ENCODE measurements at places on chromosomes 5 and 9. TPM values are rescaled to one million over a fixed set of nuclear protein-coding genes. Genes with fewer than 3 reads are reported as not detected.

DNA sequence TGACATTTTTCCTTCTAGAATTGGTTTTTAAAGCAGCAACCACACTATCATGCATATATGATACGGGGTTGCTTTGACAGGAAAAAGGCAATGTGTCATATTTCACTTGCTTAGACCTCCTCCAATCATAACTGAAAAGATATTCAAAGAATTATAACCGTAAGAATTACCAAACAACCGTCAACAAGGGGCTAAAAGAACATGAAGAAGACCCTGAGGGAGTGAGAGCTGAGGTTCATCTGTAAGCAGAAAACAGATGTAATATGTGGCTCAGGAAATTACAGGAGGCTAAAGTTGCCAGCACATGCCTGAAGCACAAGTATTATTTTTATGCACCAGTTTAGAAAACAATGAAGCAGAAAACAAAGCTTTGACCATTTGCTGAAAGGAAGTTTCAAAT, 78.9 kb downstream of the APBA1 start:
- H3K27ac ChIP-seq: no peak overlapping the region
- no peaks in the 10 kb centered on the region for H3K4me1 ChIP-seq
- DNase-seq: no peak
- peaks cover 6% of the 10 kb centered on the region for H3K27me3 ChIP-seq
- no peaks in the 10 kb centered on the region for H3K36me3 ChIP-seq

DNA sequence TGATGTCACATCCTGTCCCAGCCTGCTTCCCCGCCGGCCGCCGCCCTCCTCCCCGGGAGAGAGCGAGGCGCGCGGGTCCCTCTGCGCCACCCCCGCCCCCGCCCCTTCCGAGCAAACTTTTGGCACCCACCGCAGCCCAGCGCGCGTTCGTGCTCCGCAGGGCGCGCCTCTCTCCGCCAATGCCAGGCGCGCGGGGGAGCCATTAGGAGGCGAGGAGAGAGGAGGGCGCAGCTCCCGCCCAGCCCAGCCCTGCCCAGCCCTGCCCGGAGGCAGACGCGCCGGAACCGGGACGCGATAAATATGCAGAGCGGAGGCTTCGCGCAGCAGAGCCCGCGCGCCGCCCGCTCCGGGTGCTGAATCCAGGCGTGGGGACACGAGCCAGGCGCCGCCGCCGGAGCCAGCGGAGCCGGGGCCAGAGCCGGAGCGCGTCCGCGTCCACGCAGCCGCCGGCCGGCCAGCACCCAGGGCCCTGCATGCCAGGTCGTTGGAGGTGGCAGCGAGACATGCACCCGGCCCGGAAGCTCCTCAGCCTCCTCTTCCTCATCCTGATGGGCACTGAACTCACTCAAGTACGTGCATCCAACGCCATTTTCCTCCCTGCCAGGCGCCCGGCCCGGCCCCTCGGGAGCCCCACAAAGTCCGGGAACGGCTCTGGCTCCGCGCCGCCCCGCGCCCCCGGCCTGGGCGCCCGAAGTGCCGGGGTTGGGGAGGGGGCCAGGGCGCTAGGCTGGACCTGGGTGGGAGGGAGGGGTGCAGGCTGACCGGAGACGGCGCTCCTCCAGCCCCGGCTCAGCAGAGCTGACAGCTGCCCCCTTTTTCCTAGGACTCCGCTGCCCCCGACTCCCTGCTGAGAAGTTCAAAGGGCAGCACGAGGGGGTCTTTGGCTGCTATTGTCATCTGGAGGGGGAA, 12.0 kb upstream of the OLFM1 start:
- no peaks in the 10 kb centered on the region for H3K4me1 ChIP-seq
- DNase-seq: no peak
- H3K27me3 ChIP-seq: peaks cover 12% of the 10 kb centered on the region
- H3K27ac ChIP-seq: no peak overlapping the region

- H3K36me3 ChIP-seq: no peaks in the 10 kb centered on the region
- H3K27ac ChIP-seq: no peak overlapping the region
- no peak overlapping the region for H3K4me3 ChIP-seq
Measured at GRCh38 chr5:8906303-8906967, 639.4 kb downstream of the SEMA5A start.

DNA sequence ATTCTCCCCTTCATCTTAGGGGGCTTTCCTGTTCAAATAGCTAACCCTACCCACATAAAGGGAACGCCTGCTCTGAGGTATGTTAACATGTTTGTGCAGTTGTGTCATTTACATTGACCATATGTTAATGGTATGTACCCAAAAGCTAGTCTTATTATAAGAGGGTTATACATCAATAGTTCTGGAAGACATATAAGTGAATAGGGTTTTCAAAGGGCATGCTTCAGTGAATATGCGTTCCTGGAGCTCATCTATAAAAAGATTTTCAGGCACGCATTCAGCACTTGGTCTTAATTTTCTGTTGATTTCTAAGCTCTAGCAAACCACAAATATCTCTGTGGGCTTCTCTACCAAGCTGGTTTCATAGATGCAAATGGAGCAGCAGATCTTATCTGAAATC, 766.1 kb downstream of the IRX1 start:
- no peaks in the 10 kb centered on the region for H3K27me3 ChIP-seq
- no peak overlapping the region for H3K4me3 ChIP-seq
- no peak overlapping the region for H3K27ac ChIP-seq
- no peaks in the 10 kb centered on the region for H3K36me3 ChIP-seq

FOXD4 gene
- total RNA-seq: 0.22 TPM

PSMB7 gene
- 220 TPM for total RNA-seq

C5orf52 gene
- total RNA-seq: not detected

All from activated T-helper 1 cell treated with anti-CD3 and anti-CD28 coated beads, Interleukin-12 subunit alpha, Interleukin-12 subunit beta, Interleukin-2, Interleukin-4 antibody, amounts not matched to agents 30 ng/mL and 10 ng/mL and 1 ng/mL, durations not matched to agents 14 hours and 24 hours and 36 hours (primary cell).